Stimulated activated CD4-positive, alpha-beta T cell treated with anti-CD3 and anti-CD28 coated beads, TNF-alpha, amount 100 ng/mL, for 4 hours (primary cell): ENCODE measurements at places on chromosomes 1 and 21.

DNA sequence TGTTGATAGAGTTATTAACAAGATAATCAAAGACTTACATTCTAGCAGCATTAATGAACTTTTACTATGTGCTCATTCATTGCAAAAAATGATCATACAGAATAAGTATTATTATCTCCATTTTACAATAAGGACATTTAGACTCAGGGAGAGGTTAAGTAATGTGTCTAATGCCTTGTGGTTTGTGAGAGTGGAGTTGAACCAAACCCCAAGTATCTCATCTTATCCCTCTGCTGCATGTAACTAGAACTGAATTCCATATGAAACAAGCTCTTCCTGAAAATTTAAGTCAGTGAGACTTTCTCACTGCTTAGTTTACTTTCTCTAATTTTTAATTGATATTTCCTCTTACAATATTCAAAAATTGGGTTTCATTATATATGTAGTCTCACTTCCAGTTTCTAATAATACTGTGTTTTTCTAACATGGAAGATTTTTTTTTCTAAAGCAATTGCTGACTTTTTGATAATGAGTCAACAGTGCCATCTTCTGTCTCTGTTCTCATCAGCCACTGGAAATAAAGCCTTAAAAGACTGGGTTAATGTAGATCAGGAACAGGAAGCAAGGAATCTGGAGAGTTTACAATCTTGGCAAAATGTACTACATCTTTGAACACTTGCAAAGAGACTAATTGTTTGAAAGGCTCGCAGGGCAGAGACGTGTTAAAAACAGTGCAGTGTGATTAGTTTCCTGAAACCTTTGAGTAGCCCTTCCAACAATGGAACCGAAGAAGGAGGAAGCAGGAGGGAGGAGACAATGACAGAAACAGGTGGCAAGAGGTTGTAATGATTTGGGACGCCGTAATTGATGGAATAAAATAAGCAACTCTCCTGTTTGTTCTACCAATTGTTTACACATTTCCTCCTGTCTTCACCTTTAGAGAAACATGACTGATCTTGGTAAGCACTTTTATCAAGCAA lies 567.6 kb downstream of the MRPL39 start:
- no peak for DNase-seq

DNA sequence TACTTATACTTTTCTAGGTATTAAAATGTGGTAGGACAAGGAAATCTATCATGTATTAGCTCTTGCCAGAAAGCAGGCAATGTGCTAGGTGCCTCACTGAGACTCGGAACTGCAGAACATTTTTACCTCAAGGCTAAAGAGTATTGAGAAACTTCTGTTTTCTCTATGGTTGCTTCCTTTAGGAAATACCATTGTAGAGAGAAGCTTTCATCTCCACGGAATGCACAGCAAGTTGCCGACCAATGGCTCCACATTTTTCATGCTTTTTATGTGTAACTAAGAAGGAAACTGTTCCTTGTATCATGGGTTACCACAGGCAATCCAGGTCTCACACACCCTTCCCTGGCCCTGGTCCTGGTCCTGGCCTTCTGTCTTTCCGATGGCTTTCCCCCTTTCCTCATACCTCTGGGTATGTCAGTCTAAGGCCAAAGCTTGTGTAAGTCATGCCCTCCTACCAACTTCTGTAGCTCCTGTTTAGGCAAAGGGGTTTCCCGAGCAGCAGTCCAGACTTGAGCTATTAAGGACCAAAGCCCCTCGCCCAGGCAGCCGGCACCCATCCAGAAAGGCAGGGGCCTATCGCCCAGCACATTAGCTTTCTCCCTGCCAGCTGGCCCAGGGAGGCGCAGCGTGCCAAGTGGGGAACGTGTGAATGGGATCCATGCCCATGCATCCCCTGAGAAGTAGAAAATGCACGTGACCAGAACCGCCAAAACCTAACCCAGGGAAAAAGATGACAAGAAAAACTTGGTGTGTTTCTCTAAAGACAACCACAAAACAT lies 225.0 kb downstream of the PBX1 start:
- DNase-seq = no peak

DNA sequence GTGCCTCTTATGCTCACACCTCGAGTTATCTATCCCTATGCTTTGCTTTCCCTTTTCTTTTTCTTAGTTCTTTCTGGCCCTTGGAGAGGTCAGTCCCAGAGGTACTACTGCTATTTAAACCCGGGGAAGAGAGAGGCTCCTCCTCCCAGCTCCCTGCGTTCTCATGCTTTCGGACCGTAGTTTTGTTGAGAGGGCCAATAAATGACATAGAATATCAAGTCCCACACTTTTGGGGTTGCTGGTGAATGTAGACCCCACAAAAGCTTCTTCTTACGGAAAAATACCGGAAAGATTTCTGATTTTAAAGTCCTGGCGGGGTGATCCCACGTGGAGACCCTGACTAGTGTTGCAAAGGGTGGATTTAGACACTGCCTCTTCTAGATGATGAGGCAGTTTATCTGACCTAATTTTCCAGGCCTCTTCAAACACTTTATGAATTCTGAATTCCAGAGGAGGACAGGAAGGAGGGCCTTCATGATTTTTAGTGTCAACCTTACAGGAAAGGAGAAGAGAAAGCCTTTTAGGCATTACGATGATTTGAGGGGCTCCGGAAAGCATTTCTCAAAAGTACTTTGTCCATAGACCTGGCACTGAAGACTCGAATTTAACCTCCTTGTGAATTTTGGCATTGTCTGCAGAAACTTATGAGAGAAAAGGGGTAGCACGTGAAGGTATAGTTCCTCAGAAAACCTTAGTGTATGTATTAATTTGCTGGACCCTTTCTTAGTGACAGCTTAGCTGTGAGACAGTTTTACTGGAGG lies 694 bp downstream of the TMEM167B start:
- no peak for DNase-seq

DNA sequence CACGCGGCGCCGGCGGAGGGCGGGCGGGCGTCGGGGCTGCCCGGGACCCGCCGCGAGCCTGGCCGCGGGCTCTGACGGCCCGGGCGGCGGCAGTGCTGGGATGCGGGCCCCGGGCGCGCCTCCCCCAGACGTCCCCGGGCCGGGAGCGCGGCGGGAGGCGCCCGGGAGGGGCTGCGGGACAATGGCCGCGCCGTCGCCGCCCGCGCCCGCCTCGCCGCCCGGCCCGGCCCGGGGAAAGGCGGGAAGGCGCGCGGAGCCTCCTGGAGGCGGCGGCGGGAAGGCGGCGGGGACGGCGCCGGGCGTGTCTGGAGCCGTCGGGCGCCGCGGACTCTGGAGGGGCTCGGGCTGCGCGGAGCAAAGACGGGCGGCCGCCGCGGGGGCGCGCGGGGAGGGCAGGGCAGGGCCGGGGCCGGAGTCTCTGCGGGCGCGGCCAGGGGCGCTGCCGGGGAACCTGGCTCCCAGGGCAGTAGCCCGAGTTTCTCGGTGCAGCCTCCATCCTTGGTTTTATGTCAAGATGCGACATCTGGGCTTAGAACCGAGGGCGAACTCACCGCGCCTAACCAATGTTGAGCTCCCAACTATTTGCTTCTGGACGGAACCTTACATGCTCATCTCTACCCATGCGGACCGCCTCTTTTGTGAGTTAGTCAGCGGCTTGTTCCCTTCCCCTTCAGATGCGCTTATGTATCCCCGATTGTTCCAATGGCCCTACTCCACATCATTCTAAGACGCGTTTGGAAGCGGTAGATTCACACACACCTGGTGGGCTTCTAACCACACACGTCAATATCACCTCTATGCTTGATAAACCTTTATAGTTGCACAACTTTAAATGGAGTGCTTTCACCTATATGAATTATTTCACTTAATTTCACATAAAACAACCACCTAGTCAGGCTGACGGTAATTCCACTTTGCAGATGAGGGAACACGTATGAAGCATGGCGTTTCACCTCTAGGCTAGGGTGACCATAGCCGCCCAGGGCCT lies 651 bp downstream of the ZBTB8A start:
- no peak for DNase-seq

DNA sequence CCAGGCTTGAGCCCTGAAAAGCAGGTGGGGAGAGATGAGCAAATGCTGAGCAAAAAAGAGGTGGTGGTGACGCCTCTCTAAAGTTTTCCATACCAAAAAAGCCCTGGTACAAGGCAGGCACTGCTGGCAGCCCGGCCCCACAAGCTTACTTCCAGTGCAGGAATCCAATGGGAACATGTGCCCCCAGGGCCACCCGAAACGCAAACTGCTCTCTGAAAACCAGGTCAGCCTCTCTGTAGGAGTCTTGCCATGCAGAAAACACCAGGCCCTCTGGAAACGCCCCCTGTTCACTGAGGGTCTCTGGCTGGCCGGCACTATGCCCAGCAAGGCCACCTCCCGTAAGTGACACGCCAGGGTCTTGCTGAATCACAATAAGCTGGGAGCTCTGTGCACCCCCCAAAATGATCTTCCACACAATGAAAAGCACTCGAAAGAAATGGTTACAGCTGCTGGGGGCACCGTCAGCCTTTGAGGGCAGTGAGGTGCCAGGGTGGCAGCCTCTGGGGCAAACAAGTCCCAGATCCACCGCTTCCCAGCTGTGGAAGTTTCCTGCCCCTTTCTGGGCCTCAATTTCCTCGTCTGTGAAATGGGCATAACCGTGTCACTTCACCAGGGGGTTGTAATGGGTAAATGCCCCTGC lies 170.5 kb downstream of the TOMM20 start:
- no peak for DNase-seq
